ENCODE measurements at places on chromosomes 16 and 17. TPM values are rescaled to one million over a fixed set of nuclear protein-coding genes. Genes with fewer than 3 reads are reported as not detected.

DNA sequence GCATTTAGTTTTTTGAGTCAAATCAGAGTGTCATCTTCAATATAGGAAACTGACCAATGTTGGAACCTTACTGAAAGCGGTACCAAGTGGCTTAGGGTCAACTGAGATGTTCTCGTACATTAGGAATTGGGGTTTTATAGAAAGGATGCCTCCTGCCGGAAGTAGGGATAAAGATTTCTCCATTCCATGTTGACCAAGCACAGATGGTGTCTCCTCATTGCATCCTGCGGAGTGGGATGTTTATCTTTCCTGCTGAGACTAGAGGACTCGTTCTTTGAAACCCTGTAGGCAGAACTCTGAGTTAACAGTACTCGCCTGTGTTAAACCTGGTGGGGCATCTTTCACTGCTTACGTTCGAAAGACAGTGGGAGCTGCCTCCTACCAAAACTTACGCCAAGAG, 1.4 kb downstream of the SHISA6 start:
- no peak for DNase-seq

DNA sequence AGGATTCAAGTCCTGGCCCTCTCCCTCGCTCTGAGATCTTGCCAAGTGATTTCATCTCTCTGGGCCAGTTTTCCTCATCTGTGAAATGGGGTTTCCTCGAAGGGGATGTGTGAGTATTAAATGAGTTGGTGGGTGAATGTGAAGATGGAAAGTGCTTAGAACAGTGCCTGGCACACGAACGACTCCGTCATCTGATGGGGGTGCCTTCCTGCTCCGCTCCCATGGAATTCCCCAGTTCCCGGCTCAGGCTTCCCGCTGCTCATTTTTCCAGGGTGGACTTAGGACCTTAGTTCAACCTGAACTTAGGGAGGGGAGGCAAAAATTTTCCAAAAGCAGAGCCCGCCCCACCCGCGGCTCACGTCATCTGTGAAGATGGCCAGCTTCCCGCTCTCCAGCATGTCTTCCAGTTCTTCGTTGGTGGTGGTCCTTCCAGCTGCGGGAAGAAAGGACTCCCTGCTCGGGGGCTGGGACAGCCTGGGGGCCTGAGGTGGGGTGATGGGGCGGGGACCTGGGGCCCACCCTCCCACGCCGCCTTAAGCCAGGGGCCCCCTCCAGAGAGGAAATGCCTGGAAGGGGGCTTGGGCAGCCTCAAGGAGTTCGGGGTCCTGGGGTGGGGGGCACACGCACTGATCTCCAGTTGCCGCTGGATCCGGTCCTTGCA, 11.4 kb downstream of the HSD3B7 start:
- DNase-seq, result peak; percentile 31

DNA sequence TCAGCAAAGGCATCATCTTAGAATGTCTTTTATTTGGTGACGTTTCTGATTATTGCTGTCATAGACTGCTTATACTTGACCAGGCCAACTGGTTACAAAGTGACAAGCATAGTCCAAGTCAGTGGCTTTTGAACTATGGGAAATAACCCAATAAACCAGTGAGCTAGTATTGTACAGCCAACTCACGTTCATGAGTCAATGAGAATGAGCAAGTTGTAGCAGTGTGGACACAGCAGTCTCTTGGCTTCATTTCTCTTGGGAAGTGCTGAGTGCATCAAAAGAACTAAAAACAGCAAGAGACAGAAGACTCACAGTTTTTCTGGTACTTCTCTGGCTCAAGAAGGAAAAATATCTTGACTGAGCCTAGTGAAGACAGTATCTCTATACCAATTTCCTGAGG, 36.9 kb upstream of the CRISPLD2 start:
- no peak for DNase-seq

DNA sequence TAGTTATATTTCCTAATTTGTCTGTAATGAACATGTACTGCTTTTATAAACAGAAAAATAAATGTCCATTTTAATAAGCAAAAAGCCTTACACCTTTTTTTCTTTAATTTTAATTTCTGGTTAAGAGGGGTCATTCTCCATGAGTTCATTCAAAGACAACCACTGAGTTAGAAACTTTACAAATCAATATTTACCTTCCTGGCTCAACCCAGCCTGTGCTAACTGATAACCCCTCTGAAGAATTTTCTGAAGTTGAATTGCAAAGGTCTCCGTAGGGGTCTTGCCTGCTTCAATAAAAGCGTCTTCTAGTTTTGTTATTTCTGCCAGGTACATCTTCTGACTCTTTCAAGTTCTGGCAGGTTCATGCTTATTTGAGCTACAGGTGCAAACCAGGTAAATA, 440.4 kb upstream of the SALL1 start:
- DNase-seq, result no peak

DNA sequence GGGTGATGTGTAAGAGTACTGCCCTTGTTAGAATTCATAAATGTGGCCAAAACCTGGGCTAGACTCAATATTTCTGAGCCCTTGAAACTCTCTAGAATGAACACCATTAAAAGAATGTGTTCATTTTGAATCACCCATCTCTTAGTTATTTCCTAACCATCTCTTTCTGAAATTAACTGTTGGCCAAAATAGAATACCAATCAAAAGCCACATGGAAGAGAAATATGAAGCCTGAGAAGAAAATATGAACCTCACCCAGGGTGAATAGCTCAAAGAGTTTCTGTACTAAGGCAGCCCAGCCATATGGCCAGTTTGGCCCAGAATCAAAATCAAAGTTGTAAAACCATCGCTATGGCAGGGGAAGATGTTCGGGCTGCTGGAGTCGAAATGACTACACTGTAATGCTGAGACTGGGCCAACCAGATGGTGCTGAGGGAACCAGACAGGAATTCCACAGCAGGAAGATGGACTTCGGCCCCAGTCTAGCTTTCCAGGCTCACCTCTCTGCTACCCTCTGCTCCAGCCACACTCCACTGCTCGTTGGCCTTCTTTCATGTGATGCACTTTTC, 154.3 kb upstream of the ZFHX3 start:
- DNase-seq, result peak; percentile 90

DNA sequence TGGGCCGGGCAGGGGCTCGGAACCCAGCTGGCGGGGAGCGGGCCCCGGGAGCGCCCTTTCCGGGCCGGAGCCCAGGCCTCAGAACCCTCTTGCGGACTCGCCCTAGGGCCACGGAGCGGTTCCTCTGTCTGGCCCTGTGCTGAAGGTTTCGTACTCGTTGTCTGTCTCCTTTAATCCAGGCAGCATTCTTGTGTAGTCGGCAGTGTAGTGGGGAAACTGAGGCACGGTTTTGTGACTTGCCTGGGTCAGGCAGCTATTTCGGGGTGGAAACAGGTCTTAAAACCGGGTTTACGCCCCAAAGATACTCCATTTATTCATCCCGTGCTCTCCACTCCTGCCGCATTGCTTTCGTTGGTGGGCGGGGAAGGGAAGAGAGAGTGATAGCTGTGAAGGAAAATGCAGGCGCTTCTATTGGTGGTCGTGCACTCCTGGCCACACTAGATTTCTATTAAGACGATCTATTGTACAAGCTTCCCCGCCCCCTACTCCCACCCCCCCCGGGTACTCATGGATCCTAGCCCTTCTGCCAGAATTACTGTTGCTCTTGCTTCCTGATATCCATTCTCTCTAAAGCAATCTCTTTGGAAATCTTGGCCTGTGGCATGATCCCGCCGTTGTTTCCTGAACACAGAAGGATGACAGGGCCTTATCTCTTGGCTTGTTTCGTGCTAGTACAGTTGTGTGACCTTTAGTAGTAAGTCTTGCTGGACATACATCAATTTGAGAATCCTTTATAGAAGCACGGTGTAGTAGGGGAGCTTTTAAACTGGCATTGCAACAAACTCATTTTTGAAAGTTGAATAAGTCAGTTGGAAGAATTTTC, 751 bp downstream of the DCAF7 start:
- DNase-seq, result peak; percentile 75

DNA sequence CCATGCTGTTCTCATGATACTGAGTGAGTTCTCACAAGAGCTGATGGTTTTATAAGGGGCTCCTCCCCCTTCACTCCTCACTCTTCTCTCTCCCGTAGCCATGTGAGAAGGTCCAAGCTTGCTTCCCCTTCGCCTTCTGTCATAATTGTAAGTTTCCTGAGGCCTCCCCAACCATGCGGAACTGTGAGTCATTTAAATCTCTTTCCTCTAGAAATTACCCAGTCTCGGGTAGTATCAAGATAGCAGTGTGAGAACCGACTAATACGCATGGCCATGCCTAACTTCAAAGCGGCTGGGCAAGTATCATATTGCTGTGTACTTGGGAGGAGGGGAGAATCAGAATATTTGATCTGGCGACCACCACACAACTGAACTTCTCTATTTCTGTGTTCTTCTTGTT, 88.3 kb downstream of the PRKCB start:
- DNase-seq, result peak; percentile 5

GRCh38 chr16:19001788-19002187, 18.1 kb downstream of the TMC7 start:
- no peak for DNase-seq

The CMTM2 gene
- not detected for total RNA-seq

The KRTAP17-1 gene
- total RNA-seq, result 1.0 TPM

The C17orf113 gene
- total RNA-seq, result 2.3 TPM

The CCL7 gene
- total RNA-seq, result not detected

The MRC2 gene
- 206 TPM for total RNA-seq

The MAP2K6 gene
- 20.1 TPM for total RNA-seq
